ENCODE measurements at places on chromosomes 16 and 17.

GRCh38 chr17:79740413-79740812 lies 9.7 kb downstream of the ENPP7 start:
- no peak for DNase-seq

DNA sequence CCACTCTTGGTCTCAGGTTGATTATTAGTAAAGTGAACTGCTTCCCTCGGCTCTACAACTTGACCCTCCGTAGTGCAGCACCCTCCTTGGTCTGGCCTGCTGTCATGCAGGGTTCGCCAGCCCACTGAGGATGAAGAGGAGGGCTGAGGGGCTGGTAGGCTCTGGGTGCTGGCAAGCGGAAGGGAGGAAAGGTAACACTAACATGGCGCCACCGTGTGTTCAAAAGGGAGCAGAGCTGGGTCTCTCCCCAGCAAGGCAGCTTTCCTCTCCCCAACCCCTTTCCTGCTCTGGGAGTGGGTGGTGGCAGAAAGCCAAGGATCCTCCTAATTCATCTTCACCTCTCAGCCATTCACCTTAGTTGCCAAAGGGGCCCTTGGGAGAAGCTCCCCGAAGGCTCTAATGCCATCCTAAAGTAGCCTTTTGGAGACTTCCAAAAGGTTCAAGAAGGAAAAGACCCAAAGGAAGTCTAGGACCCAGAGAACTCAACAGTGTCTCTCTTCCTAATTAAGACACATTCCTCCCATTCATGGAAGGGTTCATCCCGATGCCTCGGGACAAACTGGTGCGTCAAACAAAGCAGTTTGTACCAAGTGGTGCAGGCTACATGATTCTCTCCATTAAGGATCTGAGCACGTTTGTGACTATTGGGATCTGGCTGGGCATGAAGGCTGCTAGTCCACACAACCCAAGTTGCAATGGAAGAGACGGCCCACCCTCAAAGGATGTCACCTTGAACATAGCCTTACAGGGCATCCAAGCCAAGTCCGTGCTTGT lies 90.8 kb upstream of the TOB1 start:
- DNase-seq = no peak

- no peak for DNase-seq
Observed at GRCh38 chr16:30509081-30509765, 17.1 kb downstream of the ZNF768 start.

DNA sequence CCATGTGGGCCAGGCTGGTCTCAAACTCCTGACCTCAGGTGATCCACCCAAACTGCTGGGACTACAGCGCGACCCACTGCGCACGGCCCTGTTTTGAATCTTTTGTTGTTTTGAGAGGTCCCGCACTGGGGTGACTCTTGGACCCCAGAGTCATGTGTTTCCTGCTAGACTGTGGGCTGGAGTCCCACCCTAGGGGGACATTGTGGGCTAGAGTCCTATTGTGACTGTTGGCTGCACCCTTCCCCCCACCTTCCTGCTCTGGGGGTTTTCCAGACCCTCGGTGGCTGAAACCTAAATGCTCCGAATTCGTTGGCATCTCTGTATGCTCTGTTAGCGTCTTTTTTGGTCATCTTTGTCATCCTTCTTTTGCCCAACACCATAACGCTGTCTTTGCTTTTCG lies 16.0 kb downstream of the NUPR1 start:
- DNase-seq = no peak

GRCh38 chr17:35083071-35083470 lies 19.6 kb upstream of the RFFL start:
- no peak for DNase-seq

DNA sequence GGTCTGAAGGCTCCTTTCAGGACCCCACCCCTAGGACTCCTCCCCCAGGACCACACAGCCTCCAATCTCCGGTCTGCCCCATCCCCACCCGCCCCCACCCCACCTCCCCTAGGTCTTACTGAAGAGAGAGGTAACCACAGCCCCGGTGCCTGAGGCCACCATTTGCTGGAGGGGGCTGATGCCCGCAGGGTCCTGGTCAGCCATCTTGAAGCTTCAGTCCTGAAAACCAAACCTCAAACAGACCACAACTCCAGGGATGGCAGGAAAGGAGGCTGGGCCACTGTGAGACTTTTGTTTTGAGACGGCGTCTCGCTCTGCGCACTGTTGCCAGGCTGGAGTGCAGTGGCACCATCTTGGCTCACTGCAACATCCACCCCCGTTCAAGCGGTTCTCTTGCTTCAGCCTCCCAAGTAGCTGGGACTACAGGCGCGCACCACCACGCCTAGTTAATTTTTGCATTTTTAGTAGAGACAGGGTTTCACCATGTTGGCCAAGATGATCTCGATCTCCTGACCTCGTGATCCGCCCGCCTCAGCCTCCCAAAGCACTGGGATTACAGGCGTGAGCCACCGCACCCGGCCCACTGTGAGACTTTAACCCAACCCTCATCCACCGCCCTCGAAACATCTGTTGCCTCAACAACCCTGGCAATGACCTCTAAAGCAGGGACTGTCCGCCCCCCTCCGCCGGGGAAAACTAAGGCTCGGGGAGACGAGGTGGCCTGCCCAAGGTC lies 1.1 kb downstream of the SLC25A39 start:
- no peak for DNase-seq

- DNase-seq = no peak
Observed at GRCh38 chr16:70410734-70411133, 28.2 kb downstream of the ST3GAL2 start.

DNA sequence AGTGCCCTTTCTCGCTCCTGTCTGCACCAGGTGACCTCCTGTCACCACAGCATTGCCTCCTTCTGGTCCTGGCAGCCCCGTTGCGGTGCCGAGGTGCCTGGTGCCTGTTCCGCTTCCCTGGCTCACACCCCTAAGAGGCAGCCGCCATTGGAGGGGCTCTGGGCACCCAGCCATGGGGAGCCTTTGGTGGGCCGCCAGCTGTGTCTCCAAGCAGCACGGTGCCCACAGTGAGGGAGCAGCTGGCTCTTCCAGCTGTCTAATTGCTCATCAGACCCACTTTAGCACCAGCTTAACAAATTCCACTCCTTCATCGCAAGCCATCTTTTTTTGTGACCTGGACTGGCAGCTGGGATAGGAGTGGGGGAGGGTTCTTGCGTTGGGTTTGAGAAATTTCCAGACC lies 276.1 kb downstream of the SNX29 start:
- DNase-seq = no peak

GRCh38 chr17:28211811-28212210 lies 107.2 kb upstream of the TMEM97 start:
- no peak for DNase-seq

DNA sequence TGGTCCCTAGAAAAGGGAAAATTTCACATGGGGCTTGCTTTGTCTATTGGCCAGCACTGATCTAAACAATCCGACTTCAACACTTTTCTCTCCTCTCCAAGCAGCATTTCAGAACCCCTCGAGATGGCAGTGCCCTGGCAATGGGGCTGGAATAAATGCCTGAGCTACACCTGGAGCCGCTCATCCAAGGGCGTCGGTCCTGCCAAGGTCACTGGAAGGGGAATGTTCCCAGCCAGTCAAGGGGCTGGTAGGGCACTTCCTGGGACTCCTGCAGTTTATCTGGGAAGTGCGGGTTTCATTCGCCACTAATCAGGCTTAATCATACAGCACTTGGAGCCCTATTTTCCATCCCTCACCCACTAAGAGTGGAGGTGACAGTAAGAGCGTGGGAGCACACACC lies 17.1 kb downstream of the MEAK7 start:
- DNase-seq = no peak
